ENCODE measurements at places on chromosomes 16 and 17. TPM values are rescaled to one million over a fixed set of nuclear protein-coding genes. Genes with fewer than 3 reads are reported as not detected.

GRCh38 chr16:85731179-85731578 is 19.7 kb downstream of the C16orf74 start:
- no peak overlapping the region for H3K27ac ChIP-seq
- H3K36me3 ChIP-seq, result no peaks in the 10 kb centered on the region
- H3K27me3 ChIP-seq, result no peaks in the 10 kb centered on the region
- DNase-seq, result no peak
- no peaks in the 10 kb centered on the region for H3K4me1 ChIP-seq

The ITGAD gene
- 0.13 TPM for total RNA-seq

- no peak overlapping the region for H3K4me3 ChIP-seq
- H3K27ac ChIP-seq, result no peak overlapping the region
- H3K4me1 ChIP-seq, result peaks cover 25% of the 10 kb centered on the region
- peak; percentile 35 for DNase-seq
These were observed 13.7 kb downstream of the TENT4B start for GRCh38 chr16:50166511-50167500.

DNA sequence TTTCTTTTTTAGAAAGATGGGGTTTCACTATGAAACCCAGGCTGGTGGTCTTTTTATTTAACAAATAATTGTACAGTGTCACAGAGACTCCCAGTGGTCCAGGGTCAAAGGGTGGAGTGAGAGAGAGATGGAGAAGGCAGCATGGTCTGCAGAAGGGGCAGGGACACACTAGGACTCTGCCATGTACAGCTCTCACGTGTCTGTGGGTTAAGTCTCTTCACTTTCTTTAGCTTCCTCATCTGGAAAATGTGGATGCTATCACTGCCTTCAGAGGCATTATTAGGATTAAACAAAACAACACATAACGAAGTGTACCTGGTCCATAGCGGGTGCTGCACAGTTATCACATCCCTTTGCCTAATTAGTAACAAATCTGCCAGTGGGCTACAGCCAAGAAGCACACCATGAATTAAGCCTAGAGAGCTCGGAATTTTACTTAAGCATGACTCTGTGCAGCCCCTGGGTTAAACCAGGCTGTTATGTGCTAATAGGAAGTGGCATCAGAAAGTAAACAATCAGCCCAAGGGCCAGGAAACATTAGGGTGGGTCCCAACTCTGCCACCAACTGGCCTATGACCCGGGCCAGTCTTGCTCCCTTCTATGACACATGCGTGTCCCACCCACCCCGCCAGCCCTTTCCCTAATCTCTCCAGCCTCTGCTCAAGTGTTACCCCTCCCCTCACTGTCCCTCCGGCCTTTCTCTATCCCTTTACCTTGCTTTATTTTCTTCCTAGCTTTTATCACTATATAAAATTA is 13.9 kb downstream of the TOP3A start:
- no peak overlapping the region for H3K4me3 ChIP-seq
- H3K4me1 ChIP-seq, result no peaks in the 10 kb centered on the region
- no peak overlapping the region for H3K27ac ChIP-seq
- H3K36me3 ChIP-seq, result peaks cover 33% of the 10 kb centered on the region
